ENCODE measurements at places on chromosomes 6 and 20.

DNA sequence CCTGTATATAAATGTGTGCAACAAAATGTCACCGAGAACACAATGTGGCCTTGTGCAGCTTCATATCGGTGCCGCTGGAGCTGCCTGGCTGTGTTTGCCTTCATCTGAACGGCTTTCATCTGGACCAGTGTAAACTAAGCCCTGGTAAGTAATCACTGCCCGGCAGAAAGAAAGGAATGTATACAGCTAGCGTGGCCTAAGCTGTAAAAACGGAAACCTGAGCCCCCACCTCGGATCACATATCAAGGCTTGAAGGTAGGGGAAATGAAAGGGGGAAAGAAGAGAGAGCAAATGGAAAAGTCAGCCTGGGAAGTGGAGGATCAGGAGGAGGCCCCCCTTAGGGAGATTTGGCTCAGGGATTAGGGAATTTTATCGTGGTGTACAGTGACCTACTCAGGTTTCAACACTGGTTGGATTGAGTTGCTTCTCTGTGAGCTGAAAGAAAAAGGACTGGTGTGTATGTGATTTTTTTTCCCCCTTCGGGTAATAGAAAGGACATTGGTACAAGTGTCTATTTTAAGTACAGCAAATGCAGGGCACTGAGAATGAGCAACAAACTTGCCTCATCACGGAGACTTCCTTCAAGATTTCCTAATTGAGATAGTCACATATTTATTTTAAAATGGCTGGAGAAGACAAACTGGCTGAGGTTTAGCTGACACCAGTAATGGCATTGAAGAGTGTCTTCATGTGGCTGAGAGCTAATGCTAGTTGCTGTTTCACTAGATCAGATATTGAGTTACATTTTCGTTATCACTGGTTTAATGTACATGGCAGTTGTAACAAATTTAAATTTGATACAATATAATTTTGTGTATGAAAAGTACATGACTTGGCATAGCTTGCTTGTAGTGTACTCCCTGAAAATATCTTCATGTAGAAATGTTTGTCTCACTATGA, 3.5 kb downstream of the SOBP start:
- H3K27ac ChIP-seq, result peak overlapping the region; percentile 60
- peak overlapping the region; percentile 62 for H3K4me3 ChIP-seq
- H3K4me1 ChIP-seq, result peaks cover 23% of the 10 kb centered on the region
- DNase-seq, result no peak
- H3K27me3 ChIP-seq, result no peaks in the 10 kb centered on the region
- no peaks in the 10 kb centered on the region for H3K36me3 ChIP-seq

- no peaks in the 10 kb centered on the region for H3K4me1 ChIP-seq
- DNase-seq, result no peak
- H3K36me3 ChIP-seq, result no peaks in the 10 kb centered on the region
- no peak overlapping the region for H3K4me3 ChIP-seq
- H3K27me3 ChIP-seq, result no peaks in the 10 kb centered on the region
- no peak overlapping the region for H3K27ac ChIP-seq
Measured at GRCh38 chr6:82095091-82095490, 152.5 kb downstream of the IBTK start.

GRCh38 chr6:56713254-56713672, 70.6 kb upstream of the DST start:
- peaks cover 45% of the 10 kb centered on the region for H3K4me1 ChIP-seq
- no peaks in the 10 kb centered on the region for H3K27me3 ChIP-seq

GRCh38 chr6:20001286-20001685, 164.1 kb downstream of the ID4 start:
- no peaks in the 10 kb centered on the region for H3K27me3 ChIP-seq
- no peaks in the 10 kb centered on the region for H3K36me3 ChIP-seq
- H3K27ac ChIP-seq, result no peak overlapping the region
- H3K4me1 ChIP-seq, result no peaks in the 10 kb centered on the region
- no peak overlapping the region for H3K4me3 ChIP-seq
- DNase-seq, result no peak

DNA sequence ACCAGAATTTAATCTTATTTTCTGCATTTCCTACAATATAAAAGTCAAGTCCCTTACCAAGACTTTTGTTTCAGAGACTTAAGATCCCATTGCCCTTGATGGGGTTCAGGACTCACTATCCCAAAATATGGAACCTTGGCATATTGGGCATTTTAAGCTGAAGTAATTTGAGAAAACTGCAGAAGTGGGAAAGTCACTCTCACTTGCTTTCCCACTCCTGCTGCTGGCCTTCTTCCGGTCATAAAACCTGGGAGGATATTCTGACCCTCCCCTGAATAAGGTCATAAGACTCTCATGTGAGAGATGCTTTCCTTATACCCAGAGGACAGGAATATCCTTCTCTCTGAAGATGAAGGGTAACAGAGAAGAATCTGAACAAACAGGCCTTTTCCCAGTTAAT, 92.8 kb upstream of the IFNGR1 start:
- no peaks in the 10 kb centered on the region for H3K27me3 ChIP-seq
- no peak for DNase-seq
- no peaks in the 10 kb centered on the region for H3K36me3 ChIP-seq
- peaks cover 3% of the 10 kb centered on the region for H3K4me1 ChIP-seq

DNA sequence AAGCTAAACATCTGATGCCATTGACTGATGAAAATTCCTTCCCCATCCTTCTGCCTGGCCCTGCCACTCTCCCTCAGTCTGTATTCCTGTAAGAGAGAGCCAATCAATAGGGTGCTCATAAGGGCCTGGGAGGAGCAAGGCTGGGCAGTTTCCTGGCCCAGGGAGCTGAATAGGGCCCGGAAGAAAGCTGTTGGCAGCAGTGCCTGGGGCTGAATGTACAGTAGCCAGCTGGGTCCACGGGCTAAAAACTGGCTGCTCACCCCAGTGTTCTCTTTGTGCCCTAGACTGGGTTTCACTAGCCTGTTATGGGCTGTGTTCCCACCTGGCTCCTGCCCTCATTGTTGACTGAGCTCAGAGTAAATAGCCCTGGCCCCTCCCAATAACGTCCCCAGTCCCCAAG, 1.7 kb upstream of the WFDC2 start:
- H3K36me3 ChIP-seq, result no peaks in the 10 kb centered on the region
- no peak for DNase-seq
- H3K4me3 ChIP-seq, result no peak overlapping the region

- no peak within 1 kb of the TSS for H3K27ac ChIP-seq
- no peaks in the 10 kb centered on the region for H3K4me1 ChIP-seq
- H3K36me3 ChIP-seq, result no peaks in the 10 kb centered on the region
- DNase-seq, result no peak
- peak within 1 kb of the TSS; percentile 11 for H3K4me3 ChIP-seq
Measured at GRCh38 chr20:21397341-21398108, at the start of gene NKX2-4. TSS of gene NKX2-4 (minus strand) at chr20:21397526. CDS start at chr20:21397399, 127 bp downstream.

DNA sequence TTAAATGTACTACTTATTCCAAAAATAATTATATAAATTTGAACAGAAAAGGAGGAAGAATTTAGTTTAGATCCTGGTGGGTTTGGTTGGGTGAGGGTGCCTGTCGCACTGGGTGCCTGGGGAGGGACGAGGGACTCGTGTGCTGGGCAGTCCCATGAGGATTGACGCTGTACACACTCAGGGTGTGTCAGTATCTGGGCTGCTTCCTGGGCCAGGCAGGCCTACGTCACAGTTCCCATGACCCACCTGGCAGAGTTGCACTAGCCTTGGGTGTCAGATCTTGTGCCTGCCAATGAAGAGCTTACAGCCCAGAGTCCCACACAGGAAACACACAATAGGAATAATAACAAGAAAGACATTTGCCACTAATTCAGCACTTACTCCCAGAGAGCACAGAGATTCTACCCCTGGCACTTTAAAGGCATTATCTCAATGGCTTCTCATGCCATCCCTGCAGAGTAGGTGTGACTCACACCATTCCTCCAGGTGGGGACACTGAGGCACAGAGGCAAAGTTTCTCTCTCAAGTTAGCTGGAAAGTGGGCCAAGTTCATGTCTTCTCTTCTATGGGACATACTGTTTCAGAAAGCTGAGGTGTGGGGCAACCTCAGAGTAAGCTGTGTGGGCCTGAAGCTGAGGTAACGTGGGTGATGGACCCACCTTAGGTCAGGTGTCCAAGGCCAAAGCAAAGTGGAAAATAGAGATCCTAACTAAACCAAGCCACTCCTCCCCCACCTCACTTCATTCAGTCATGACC, 1.3 kb upstream of the SDCBP2 start:
- H3K36me3 ChIP-seq, result peaks cover 22% of the 10 kb centered on the region
- no peak for DNase-seq
- no peaks in the 10 kb centered on the region for H3K27me3 ChIP-seq
- H3K4me3 ChIP-seq, result no peak overlapping the region

DNA sequence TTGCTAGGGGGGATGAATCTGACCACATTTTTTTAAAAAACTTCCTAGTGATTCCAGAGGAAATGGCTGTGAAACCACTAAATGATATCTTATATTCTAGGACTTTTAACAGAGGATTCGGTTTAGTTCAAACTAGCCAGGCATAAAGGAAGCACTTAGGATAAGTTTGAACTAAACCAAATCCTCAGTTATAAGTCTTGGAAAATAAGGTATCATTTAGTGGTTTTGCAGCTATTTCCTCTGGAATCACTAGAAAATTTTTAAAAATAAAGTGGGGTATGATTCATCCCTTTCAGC, 327.9 kb upstream of the QKI start:
- H3K36me3 ChIP-seq, result no peaks in the 10 kb centered on the region
- no peak for DNase-seq
- H3K27ac ChIP-seq, result no peak overlapping the region
- H3K4me1 ChIP-seq, result no peaks in the 10 kb centered on the region
- no peaks in the 10 kb centered on the region for H3K27me3 ChIP-seq
- H3K4me3 ChIP-seq, result no peak overlapping the region

- H3K4me3 ChIP-seq, result no peak overlapping the region
- peaks cover 92% of the 10 kb centered on the region for H3K36me3 ChIP-seq
- H3K4me1 ChIP-seq, result no peaks in the 10 kb centered on the region
- DNase-seq, result no peak
- H3K27me3 ChIP-seq, result no peaks in the 10 kb centered on the region
- H3K27ac ChIP-seq, result no peak overlapping the region
Measured at GRCh38 chr6:111011360-111012142, 29.7 kb downstream of the RPF2 start.

DNA sequence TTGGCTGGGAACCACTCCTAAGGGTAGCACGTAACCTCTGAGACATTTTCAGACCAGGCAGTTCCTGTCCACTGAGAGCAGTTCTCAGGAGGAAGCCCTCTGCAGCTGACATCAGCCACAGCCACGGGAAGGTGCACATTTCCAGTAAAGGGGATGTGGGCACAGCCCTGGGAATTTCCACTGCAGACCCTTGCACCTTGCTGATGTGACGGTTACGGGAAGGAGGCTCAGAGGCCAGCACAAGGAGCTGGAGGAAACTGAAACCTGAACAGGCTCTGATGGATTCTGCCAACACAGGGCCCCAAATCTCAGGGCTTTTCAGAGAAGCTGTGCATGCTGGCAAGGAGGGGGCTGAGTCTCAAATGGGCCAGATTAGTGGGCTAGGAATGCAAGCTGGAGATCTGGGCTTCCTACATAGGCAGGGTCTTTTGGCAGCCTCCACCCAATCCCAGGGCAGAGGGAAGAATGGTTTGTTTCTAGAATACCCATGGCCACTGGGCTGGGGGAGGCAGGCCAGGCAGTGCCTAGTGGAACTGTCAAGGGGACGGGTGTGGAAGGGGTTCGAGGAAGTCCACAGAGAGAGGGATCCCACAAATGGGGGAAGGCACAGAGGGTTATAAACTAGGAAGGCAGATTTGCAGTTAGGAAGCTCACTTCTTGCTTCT, 14.2 kb downstream of the EBF4 start:
- H3K27me3 ChIP-seq, result no peaks in the 10 kb centered on the region
- H3K27ac ChIP-seq, result no peak overlapping the region
- H3K4me1 ChIP-seq, result no peaks in the 10 kb centered on the region
- DNase-seq, result no peak
- no peaks in the 10 kb centered on the region for H3K36me3 ChIP-seq

- H3K4me3 ChIP-seq, result no peak overlapping the region
- H3K36me3 ChIP-seq, result no peaks in the 10 kb centered on the region
- H3K27ac ChIP-seq, result peak overlapping the region; percentile 77
- no peak for DNase-seq
Measured at GRCh38 chr20:36113566-36114250, 40.8 kb upstream of the EPB41L1 start.

DNA sequence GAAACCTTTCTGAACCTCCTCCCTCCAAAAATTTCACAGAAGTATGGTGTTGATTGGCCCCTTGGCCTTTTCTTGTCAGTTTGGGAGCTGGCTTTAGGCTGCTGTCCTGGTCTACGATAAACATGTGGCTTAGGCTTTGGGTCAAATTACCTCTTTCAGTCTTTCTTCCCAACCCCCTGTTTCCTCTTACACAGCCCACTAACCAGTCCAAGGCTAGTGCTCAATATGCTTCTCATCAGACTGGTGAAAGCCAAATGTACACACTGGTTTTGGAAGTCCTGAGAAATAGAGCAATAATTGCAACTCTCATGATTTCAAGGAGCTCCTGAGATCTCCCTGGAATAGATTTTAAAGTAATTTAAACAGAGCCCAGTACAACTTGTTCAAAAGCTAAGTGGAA, 933.7 kb upstream of the GJE1 start:
- no peak for DNase-seq
- H3K4me3 ChIP-seq, result no peak overlapping the region
- H3K27me3 ChIP-seq, result no peaks in the 10 kb centered on the region

GRCh38 chr6:166639921-166640320, 12.9 kb upstream of the RPS6KA2 start:
- H3K4me3 ChIP-seq, result no peak overlapping the region
- peak overlapping the region; percentile 23 for H3K27ac ChIP-seq
- no peaks in the 10 kb centered on the region for H3K36me3 ChIP-seq
- no peak for DNase-seq
- H3K4me1 ChIP-seq, result peaks cover 28% of the 10 kb centered on the region

DNA sequence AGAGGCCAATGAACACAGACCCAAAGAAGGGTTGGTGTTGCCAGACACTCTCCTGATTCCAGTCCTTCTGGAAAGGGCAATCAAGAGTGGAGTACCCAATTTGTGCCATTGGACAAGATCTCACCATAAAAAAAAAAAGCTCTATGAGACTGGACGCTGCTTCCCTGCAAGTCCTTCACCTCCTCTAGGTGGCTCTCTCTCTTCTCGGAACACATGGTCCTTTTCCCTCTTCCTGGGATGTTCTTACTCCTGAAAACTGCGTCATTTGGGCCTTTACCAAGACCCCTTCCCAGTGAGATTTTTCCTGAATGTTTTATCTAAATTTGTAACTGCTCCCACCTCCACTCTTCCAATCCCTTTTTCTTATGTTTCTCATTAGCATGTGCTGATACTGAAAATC, 280.8 kb downstream of the FOXA2 start:
- H3K4me3 ChIP-seq, result no peak overlapping the region
- H3K27ac ChIP-seq, result no peak overlapping the region
- no peaks in the 10 kb centered on the region for H3K27me3 ChIP-seq
- no peaks in the 10 kb centered on the region for H3K4me1 ChIP-seq
- DNase-seq, result no peak

GRCh38 chr20:44785768-44786167, 24.6 kb downstream of the RIMS4 start:
- H3K27me3 ChIP-seq, result no peaks in the 10 kb centered on the region
- no peaks in the 10 kb centered on the region for H3K4me1 ChIP-seq
- H3K36me3 ChIP-seq, result no peaks in the 10 kb centered on the region

DNA sequence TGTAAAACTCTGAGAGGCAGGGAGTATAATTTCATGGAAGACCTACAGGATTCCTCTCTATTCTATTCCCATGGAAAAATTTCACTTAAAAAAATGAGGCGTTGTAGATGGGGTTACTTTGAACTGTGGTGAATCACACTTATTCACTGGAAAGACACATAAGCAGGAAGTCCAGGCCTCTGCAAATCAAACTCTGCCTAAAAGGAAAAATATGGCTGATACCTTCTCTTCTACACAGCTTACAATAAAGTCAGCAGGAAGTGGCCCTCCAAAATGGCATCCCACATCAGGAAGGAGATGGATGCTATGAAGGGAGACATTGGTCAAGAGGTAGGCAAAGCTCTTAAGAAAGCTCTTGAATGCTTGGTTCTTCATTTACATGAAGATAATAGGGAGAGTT, 115.9 kb downstream of the FYN start:
- peak overlapping the region; percentile 21 for H3K27ac ChIP-seq
- H3K36me3 ChIP-seq, result no peaks in the 10 kb centered on the region
- no peak for DNase-seq
- H3K27me3 ChIP-seq, result no peaks in the 10 kb centered on the region
- H3K4me1 ChIP-seq, result peaks cover 16% of the 10 kb centered on the region
